ENCODE measurements at places on chromosomes 3 and 15.

DNA sequence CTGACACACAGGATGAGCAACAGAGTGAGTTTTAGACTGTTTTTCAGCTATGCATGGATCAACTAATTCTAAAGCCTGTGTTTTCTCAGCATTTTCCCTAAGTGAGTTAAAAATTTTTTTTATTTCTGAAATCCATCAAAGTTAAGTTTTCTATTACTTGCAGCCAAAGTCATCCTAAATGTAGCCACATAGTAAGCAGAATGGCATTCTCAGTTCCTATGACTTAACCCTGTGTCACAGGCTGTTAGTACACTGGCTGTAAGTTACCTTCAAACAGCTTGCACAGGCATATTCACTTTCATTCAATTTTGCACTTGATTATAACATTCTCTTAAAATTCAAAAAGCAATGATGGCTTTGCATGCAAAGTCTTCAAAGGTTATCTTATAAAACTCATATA lies 368.2 kb downstream of the OCA2 start:
- DNase-seq, result no peak

DNA sequence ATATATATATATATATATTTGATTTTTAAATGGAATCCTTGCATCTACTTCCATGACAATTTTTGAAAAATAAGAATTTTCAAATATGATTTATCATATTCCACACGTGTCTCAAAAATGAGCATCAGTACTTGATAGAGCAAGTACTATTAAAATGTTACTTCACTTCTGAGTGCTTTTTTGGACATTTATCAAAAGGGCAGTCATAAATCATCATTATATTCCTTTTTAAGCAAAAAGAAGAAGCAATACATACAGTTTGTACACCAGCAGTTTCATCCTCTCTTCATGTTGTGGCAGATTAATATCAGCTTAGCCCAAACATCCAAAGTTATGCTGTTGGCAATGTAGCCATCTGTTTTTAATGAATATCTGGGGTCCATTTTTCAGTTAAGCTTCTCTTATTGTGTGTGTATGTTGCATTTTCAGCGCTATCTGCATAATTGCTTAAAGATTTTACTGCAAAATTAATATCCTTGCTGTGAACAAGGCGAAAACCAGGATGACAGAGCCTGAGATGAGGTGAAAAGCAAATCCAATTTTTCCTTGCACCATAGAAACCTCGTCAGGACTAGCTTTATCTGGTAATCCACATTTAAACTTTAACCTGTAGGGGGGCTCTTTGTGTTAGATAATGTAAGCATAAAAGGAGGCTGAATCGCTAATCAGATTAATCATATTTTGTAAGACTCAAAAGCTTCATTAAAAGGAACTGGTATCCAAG lies 604.9 kb upstream of the AGTR1 start:
- no peak for DNase-seq

- no peak for DNase-seq
These were observed 151.7 kb downstream of the ATG7 start for GRCh38 chr3:11423868-11424267.

GRCh38 chr3:59563966-59564365 lies 514.1 kb upstream of the CFAP20DC start:
- no peak for DNase-seq

DNA sequence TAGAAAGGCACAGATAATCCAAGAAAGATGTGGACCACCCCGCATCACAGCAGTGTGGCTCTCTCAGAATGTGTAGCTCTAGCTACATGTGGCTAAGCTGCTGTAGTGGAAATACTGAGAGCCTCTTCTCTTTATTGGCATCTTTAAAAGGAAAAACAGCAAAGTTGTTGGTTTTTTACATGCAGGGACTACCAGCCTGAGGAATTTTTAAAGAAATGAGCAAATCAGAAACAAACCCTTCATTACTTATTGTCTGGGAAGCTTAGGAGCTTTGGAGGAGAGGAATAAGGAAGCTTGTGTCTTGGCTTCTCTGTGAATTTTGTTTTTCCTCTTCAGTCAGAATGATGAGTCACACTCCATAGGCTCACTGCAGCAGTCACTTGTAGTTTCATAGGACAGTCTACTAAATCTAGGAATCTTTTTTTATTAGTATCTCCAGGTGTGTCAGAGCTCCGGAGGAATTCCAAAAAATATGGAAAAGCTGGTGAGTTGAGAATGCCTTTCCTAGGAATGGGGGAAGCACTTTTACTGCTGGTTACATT lies 27.5 kb downstream of the POLG start:
- DNase-seq, result no peak

DNA sequence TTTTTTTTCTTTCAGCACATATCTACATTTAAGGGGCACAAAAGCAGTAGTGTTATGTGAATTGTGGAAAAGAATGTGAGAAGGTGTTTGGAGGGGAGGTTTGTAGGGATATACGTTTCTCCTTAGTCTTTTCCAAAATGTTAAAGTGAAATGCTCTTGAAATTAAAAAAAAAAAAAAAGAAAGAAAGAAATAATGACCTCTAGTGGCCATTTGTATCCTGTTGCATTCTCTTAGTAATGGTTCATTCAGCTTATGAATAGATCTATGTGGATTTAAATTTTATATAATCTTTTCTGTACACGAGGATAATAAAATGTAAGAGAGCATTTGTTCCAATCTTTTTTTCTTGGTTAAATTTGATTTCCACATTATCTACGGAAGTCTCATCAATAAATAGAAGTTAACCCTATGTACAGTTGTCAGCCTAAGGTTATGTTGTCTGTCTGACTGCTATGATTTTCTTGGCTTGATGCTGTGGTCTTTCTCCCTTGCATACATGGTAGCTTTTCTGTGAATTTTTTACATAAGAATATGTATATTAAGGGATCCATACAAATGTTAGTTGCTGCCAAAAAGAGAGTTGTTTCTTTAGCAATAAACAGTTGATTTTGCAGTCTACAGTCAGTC lies 1.7 kb downstream of the P2RY13 start:
- DNase-seq, result peak; percentile 35

GRCh38 chr3:50375258-50375931 lies 16.1 kb upstream of the TMEM115 start:
- DNase-seq, result no peak

DNA sequence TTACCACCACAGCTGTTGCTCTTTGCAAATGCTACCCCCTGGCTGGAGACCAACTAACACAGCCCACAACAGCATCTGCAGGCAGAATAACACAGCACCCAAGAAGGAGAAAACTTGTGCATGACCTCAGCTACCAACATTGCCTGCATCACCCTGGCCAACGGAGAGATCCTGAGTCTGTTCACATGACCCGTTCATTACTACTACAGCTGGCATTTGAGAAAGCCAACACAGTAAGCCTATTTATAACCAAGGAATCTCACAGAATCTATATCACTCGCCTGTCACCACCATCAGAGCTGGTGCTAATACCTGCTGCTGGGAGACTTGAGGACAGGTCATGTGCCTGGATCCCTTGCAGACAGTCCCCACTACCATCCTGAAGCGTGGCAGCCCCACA lies 215.2 kb downstream of the POLQ start:
- no peak for DNase-seq

DNA sequence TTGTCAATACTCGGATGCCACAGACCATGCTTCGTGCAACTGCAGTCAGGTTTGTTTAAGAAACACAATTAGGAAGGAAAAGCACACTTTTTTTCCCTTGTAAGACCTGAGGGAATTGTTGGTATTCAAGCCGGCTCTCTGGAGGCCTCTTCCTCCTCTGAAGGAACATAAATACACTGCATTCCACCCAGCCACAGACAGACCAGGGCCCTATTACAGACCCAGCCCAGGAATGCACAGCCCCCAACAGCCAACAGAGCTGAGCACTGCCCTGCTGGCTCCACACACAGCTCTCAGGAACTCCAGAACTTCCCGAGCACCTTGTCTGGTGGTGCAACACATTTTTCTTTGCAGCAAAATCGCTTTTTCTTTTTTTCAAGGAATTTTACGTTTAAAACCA lies 488.7 kb upstream of the PROK2 start:
- no peak for DNase-seq

- DNase-seq, result no peak
These were observed 64.9 kb downstream of the DIPK2A start for GRCh38 chr3:144036498-144036897.

GRCh38 chr3:62373215-62373614 lies at the start of gene FEZF2:
FEZF2 (minus strand) TSS chr3:62373550; CDS start chr3:62372868, 682 bp downstream.
- DNase-seq, result no peak

DNA sequence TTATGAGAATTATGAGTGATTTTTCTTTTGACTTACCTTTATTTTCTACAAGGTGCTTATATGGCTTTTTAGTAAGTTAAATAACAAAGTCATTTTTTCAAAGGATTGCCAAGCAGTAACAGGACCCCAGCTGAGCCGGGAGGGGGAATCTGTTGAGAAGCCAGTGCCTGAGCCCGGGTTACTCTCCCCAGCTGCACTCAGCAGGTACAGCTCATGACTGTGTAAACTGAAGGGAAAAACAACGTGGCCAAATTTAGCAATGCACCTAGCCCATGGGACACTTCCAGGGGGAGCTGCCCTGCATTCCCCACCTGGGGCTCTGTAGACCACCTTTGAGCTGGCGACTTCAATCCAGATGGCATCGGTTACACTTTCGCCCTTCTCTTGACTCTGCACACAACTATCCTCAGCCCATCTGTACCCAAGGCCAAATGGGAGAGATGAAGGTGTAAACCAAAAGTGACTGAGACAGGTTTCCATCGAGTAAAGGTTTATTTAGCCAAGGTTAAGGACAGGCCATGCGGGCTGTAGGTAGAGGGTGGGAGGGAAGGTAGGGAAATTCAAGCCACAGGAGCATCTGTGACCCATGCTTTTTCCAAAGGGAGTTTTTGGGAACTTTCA lies 18.2 kb upstream of the HCN4 start:
- DNase-seq, result no peak

GRCh38 chr15:36858423-36858822 lies 241.9 kb downstream of the MEIS2 start:
- DNase-seq, result no peak

DNA sequence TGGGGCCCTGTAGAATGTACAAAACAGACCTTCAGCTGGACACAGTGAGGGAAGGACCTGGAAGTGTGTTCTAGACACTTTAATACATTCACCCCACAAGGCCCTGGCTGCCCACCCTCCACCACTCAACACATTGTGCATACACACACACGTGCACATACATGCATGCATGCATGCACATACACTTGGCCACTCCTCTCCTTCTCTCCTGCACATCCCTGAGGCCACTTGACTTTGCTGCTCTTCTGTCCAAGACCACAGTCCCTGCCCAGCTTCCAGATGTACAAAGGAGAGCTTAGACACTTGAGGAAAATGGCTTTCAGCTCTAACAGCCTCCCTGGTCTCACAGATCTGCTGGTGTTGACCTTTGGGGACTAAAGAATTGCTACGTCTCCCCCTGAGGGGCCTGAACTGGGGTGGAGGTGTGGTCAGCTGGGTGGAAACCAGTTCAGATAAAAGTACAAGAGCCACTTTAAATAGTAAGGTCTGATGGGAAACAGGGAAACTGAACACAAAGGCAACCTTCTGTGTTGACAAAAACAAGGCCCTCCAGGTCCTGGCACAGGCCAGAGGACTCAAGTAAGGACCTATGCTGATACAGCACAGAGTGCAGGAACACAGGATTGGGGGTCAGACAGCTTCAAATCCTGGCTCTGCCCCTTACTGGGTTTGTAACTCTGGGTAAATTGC lies 24.8 kb upstream of the NOX5 start:
- no peak for DNase-seq

DNA sequence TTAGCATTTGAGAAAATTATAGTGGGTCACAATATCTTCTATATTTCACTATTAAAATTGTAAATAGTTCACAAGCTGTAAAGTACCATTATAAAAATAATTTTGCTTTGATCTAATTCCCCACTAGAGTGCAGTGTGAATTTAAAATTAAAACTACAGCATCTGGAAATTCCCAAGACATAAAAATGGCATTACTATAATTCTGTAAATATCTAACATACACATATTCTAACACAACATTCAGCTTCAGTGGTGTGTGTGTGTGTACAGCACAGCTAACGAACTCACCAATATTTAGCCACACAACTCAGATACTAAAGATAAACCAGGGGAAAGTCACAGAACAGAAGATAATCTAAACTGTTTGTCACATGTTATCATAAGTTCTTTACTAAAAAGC lies 424.9 kb upstream of the ZNF385D start:
- DNase-seq, result no peak

GRCh38 chr3:195094191-195094921 lies 176.6 kb downstream of the XXYLT1 start:
- DNase-seq, result no peak

GRCh38 chr3:170714122-170714521 lies 128.2 kb upstream of the SLC7A14 start:
- DNase-seq, result no peak

GRCh38 chr3:148975248-148975647 lies 16.1 kb upstream of the GYG1 start:
- no peak for DNase-seq

DNA sequence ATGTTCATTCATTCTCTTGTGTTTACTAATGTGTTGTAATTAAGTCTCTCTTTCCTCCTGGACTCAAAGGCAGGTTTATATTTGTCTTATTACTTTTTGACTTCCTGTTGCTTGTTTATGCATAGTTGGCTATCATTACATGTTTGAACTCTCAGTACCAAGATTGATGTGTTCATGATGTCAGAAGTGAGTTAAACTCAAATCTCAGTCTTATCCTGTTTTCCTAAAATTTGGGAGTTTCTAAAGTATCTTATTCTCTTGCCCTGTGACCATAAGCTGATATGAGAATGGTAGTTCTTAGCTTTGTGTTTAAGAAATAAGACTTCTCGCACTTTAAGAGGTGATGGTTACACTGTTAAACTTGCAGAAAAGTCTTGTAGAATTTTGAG lies 5.2 kb downstream of the GLCE start:
- DNase-seq, result no peak

DNA sequence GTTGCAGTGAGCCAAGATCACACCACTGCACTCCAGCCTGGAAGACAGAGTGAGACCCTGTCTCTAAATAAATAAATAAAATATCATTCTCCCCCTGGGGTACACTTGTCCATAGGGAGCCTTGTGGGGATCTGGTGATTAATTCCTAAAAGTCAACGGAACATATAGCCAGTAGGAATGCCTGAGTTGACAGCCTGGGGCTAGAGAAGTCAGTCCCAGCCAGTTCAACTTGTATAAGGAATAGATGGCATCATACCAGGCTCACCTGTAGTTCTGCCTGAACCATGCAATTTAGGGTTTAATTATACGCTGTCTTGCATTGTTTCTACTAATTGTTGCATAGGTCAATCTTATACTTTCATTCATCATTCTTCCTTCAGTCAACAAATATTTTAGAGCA lies 5.9 kb upstream of the BOC start:
- DNase-seq, result no peak

DNA sequence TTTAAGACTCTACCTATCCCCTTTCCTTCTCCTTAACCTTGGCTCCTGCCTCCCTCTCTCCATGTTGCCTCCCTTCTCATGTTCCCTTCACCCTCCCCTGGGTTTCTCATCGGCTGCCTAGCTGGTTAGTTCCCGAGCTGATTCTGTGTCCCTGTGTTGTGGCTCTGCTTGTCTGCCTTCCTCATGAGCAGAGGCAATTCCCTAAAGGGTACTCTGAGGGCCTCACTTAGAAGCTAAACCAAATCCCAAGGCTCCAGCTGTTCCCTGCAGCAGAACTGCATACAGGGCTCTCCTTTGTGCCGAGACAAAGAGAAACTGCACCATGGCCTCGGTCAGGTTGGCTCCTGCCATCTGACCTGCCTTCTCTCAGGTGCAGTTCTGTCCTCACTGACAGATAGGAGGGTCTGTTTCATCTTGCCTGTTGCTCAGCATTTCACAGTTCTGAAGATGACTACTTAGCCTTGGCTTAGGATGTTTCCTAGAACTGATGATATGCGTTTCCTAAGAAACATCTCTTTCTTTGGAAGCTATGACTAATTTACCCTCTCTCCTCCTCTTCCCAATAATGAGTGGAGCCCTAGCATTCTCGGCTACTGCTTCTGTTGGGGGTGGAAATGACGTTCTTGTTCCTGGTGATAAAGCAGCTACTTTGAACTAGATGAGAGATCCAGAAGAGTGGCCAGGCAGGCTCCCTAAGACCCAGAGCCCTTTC lies 27.1 kb downstream of the DUOX1 start:
- no peak for DNase-seq
